ENCODE measurements at places on chromosomes 6 and 20.

DNA sequence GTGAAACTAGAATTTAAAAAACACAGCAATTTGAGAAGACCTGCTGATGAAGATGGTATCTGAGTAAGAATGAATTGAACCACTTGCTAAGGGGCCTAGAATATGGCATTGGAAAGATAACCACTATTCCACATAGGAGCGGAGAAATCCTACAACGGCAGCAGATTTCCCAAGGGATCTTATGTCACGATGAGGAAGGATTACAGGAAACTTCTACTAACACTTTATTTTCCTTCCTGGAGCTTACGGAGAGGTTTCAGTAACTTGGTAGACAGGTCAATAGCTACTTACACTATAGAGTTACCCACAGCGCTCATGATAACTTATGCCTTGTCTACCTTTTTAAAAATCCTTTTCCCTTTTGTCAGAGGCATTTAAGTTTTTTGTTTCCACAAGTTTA, 11.8 kb upstream of the TCF21 start:
- DNase-seq, result no peak

DNA sequence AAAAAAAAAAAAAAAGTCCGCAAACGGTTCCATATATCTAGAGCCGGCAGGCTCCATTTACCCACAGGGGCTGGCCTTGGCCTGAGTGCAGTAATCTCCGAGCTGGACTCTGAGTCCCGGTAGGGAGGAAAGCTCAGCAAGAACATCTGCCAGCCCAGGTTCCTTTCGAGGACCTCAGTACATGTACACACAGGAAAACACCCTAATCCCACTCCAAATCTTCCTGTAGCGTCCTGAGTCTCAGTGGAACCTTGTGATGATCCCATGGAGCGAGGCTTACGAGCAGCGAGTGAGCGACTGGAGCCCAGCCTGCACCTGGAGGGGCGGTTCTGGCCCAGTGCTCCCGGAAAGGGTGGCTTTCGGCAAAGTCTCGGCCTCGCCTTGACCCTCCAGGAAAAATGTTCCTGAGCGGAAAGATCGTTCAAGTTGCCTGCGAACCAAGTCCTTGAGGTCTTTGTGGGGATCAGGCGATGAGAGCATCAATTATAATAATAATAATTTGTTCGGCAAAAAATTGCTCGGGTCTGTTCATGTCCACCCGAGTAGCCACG, 32.1 kb downstream of the PRSS16 start:
- no peak for DNase-seq

DNA sequence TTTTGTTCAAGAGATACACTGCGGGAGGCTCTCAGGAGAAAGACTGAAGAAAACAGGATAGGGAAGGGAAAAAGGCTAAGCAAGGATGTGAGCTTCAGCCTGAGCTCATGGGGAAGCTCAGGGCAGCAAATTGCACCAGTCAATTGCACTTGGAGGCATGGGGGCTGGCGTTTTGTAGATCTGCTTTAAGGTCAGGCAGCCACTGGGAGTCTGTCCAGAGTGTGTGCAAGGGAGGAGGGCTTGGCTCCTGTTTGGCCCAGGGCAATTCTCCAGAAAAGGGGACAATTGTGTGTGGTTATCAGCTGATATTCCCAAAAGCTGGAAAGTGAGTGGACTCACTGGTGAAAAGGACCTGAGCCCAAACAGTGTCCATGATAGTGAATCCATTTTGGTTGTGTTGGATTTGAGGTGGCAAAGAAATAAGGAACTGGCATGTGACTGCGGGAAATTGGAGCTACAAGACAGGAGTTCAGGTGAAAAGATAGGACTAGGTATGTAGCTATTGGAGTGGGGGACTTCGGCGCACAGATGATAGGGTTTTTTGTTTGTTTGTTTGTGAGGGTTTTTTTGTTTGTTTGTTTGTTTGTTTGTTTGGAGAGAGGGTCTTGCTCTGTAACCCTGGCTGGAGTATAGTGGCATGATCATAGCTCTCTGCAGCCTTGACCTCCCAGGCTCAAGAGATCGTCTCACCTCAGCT, 22.3 kb upstream of the IER3 start:
- DNase-seq, result no peak

GRCh38 chr6:112801468-112802080, 454.4 kb downstream of the RFPL4B start:
- no peak for DNase-seq

- no peak for DNase-seq
Observed at GRCh38 chr6:138503881-138504680, 4.8 kb upstream of the NHSL1 start.

DNA sequence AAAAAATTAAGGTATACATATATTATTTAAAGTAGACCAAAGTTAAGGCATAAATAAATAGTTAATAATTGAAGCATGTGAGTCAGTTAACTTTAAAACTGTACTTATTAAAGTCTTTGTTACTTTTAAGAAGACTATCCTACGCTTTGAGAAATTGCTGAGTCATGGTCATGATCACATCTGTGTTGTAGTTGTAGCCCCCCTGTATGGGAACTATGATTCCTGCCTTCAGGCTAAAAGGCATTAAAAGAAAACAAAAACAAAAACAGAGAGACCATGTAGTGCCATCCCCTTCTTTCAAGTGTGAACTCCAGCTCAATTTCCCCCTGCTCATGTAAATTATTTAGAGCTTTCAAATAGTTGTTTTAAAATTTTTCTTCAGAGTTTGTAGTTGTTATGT, 123.4 kb downstream of the FLRT3 start:
- no peak for DNase-seq

GRCh38 chr6:129555206-129555832, 154.7 kb downstream of the ARHGAP18 start:
- DNase-seq, result no peak

DNA sequence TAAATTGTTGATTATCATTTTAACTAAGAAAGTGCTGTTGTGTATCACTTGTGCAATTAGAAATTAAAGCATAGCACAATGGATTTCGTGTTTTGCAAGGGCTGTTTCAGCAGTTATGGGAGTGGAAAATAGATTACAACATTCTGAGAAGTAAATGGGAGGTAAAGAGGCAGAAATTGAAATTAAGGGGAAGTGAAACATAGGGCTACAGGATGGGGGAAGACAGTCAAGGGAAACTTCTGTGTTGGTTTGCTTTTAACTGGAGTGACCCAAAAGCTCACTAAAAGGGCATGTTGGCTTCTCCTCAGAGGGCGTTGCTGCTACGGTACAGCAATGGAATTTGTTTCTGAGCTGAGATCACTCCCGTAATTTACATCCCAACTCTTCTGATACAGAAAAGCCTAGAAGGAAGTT, 147.5 kb downstream of the BCAS1 start:
- no peak for DNase-seq

DNA sequence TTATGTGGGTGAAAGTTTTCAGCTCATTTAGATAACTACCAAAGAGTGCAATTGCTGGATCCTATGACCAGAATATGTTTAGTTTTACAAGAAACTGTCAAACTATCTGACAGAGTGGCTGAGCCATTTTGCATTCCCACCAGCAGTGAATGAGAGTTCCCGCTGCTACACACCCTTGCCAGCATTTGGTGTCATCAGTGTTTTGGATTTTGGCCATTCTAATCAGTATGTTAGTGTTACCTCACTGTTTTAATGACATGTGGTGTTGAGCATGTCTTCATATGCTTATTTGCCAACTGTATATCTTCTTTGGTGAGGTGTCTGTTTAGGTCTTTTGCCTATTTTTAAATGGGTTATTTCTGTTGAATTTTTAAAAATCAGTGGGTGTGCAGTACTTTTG, 120.9 kb downstream of the CFAP61 start:
- no peak for DNase-seq

DNA sequence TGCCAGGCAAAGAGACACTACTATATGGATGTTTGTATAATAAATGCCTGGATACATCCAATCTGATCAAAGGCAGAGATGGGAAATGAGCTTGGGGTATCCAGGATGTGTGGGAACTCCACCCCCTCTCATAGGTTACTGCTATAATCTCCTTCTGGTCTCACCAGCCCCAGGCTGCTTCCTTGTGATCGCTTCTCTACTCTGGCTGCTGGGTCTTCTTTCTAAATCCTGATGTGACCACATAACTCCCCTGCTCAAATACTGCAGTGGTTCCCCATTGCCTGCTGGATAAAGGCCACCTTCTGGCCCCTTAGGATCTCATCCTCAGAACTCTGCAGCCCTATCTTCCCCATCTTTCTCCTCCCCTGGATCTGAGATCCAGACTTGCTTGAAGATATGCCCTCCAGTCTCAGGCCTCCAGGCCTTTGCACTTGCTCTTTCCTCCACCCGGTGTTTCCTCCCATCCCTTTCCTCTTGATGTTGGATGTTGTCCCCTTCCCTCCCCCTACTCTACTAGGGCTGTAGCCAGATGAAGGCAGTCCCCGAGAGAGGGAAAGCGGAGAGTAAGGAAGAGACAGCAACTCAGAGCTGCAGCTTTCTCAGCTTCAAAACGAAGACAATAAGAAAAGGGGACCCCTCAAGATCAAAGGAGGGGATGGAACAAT, 828 bp upstream of the XKR7 start:
- DNase-seq, result no peak

DNA sequence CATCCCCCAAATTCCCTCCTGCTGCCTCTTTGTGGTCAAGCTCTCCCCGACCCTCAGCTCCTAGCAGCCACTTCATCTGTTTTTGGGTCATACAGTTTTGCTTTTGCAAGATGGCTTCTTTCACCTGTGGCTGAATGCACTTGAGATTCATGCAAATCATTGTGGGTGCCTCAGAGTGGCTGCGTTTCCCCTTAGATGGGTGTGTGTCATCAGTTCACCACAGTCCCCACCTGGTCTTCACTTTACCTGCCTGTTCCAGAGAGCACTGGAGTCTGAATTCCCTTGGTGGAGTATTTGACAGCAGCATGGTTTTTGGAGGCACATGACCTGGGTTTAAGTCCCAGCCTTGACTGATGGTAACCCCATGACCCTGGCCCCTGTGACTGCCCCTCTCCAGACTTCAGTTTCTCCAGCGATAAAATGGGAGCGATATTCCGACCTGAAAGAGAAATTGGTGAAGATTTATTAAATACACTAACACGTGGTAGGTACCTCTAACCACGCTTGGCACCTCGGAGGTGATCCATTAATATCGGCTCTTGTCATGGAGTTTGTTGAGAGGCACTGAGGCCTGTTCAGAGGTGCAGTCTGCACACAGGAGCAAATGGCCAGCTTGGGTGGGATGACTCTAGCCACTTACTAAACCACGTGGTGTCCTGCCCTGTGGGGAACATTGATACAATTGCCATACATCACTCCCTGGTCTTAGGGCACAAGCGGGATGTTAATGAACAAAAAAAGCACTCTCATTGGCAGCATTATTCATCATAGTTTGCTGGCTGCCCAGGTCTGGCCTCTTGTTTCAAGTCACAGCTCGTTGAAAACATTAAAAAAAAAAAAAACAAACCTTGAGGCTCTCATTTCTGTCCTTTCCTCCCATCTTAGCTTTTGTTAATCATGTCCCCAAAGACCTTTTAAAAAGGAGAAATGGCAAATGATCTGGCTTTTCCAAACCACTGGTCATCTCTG, 167.2 kb upstream of the KCNG1 start:
- DNase-seq, result no peak

All from left forelimb (tissue), 1 donor.